ENCODE measurements at places on chromosomes 1 and 21.
A peak's percentile ranks its signal among the peaks of the same experiment; 100 is the strongest.

- DNase-seq = peak; percentile 76
These were observed 14.1 kb downstream of the TTC39A start for GRCh38 chr1:51316113-51316845.

DNA sequence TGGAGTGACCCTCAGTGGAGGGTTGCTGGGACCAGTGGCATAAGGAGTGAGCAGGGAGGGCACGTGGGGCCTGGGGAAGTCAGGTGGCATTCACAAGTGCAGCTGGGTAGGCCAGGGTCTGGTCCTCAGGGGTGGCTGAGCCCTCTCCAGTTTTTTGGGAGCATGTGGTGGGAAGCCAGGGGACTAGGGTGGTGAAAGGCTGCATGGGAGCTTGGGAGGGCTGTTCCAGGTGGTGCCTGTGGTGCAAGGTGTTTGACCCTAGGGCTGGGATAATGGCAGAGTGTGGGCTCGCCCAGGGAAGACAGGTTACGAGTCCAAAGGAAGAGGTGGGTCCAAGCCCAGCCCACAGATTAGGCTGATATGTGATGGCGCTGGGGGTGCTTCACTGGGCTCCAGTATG, 30.5 kb downstream of the MAN1C1 start:
- no peak for DNase-seq

DNA sequence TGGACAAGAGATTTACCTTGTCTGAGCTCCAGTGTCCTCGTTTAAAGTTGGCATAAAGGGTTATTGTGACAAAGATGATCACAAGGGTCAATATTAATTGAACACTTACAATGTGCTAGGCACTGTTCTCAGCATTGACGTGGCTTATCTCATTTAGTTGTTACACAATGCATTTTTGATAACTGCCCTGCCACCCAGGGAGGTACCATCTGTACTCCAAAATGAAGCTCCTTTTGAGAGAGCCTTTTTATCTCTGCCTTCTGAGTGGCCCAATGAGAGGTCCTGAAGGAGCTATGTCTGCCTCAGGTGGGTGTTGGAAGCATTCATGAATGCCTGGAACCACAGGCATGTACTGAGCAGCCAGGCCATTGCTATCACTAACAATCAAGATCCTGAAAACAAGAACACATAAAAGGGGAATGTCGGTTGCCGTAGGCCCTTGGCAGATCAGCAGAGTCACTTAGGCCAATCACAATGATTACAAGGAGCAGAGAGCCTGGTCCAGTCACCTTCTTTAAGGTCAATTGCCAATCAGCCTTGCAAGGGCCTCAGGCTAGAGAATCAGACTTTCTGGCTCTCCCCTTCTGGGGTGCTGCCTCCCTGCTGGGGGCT, 78.5 kb downstream of the NMNAT2 start:
- DNase-seq = no peak

GRCh38 chr1:238596703-238597102, 706.0 kb upstream of the ZP4 start:
- no peak for DNase-seq

DNA sequence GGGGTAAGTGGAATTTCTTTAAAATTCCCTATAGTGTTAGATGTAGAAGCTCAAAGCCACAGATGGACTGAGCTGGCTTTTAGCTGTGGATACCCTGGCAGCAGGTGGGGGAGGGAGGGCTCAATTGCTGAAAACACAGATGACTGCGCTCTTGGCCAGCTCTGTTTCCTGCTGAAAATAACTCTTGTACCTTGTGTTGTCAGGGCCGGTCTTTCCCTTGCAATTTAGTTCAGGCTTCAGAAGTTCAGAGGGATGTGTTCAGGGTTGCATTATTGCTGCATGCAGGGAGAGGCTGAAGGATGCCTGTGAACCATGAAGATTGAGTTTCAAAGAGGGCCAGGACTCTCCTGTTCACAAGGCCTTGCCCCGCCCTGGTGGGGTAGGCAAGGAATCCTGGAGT, 58.1 kb upstream of the GCLM start:
- no peak for DNase-seq

GRCh38 chr1:25796811-25797458, 3.1 kb upstream of the SELENON start:
- peak; percentile 45 for DNase-seq

- DNase-seq = no peak
These were observed 34.5 kb upstream of the LBR start for GRCh38 chr1:225462429-225462713.

- DNase-seq = no peak
These were observed 765 bp upstream of the VPS45 start for GRCh38 chr1:150066838-150067183.

GRCh38 chr1:205533748-205534443, 29.4 kb downstream of the CDK18 start:
- no peak for DNase-seq
